ENCODE measurements at places on chromosomes 3 and 15.

DNA sequence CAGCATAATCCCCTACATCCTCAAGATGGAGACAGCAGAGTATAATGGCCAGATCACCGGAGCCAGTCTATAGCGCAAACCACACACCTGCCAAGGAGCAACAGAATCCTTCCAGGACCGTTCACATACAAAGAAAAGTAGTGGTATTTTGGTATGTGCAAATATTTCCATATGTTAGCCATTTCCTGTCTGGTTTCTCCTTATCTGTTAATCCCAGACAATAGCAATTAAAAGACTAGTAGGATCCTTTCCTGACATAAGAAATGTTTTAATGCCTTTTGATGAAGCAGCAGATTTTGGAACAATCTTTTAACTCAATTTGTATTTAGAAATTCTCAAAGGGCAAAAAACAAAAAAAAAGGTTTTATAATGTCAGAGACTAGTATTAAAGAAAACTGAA lies 22.2 kb downstream of the MRPS25 start:
- no peak for DNase-seq

DNA sequence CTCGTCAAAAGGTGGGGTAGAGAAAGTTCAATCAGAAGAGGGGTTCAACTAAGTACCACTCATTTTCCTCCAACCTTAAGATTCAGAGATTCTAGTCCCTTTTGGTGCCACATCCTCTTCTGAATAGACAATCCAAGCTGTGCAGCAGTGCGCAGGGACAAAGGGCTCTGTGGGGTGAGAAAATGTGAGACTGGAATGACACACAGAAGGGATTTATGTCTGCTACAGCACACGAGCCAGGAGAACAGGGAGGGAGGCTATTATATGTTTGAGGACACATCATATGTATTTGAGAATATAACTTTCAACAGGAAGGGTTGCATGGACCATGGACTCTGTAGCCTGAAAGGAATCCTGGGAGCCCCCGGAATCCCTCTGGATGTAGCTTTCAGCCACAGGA lies 33.0 kb downstream of the LSM3 start:
- DNase-seq, result no peak

DNA sequence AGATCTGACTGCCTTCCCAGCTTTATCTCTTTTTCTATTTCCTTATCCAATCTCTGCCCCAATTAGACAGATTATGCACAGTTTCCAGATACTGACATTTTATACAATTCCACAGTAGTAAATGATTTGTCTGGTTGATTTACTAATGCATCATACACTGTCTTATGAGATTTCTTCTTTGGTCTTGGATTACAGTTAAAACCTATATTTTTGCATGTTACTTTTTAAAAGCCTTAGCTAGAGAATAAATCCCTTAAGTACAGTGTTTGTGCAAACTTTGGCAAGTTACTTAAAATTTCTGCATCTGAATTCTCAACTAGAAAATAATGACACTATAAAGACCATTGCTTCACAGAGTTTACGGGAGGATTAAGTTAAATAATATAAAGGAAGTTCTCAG lies 6.0 kb downstream of the UNC13C start:
- no peak for DNase-seq

DNA sequence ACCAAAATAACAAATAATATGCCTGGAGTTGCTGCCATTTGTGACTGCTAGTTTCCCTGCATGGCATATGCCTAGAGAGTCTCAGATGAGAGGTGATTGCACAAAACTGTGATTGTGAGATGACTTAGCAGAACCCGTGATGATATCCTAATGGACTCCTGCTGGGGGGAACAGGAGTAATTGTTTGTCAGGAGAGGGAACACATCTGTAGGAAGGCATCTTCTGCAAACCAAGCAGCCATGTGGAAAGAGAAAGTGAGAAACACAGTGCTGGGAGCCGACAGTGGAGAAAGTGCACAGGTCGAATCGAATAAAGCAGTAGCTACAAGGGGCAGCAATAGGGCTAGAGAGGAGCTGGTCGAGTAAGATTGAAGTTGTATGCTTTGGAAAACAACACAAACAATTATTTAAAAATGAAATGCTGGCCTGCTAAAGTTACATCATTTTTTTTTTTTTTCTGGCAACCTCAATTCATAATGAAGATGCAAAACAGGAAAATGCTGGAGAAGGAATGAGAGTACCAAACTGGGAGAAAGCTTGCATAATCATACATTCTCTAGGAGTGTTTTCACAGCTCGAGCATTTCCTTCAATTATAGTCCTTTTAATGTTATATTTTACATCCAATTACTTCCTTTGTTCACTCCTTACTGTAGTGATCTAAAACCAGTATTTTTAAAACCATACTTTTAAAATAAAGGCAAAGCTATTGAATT lies 494.2 kb upstream of the AGTR1 start:
- no peak for DNase-seq

DNA sequence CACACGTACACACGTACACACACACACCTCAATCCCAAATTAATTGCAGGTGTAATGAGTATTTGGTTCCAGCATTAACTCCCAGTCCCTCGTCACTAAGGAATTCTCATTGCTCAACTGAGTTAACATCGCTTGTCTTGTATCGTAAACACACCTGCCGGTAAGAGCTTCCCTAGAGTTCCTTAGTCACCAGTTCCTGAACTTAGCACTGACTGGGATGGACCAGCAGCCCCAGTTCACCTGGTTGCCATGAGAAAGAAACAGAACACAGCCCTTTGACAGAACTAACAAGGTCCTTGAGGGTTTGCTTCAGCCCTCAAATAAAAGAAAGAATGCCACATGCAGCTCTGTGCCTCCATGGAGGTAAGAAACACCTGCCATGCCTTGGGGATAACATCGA lies 66.3 kb upstream of the SLCO3A1 start:
- DNase-seq, result no peak

- DNase-seq, result no peak
Observed at GRCh38 chr3:188901126-188901525, 270.6 kb upstream of the TPRG1 start.

DNA sequence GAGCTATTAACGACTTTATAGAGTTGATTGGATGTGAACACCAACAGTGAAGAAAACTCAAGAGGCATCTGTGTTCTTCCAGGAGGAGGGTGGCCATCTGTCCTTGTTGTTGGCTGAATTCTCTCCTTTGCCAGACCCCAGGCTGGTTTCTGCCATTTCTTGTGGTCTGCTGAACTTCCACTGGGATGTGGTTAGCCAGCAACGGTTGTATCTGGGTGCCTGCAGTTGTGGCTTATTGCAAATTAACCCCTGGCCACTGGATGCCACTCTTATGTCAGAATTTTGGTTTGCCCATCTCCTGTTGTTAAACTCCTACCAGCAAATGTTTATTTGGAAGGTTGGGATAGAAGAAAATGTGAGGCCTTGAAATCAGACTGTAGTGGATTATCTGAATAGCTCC lies 163.6 kb upstream of the TBC1D5 start:
- DNase-seq, result no peak

DNA sequence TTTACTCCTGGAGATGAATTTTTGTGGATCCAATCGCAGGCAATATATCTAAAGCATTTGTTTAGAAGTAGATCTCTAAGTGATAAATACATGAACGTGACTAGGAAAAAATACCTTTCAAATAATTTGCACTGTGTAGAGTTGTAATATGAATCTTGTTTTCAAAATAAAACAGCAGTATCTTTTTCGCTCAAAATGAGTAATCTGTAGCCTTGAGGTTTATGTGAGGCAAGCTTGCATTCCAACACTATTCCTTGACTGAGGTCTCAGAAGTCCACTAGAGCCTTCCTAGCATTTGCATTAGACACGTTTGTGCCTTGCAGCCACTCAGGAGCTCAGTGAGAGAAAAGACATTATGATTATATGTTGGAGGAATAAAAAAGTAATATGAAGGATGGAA lies 138.3 kb upstream of the ROBO1 start:
- no peak for DNase-seq

DNA sequence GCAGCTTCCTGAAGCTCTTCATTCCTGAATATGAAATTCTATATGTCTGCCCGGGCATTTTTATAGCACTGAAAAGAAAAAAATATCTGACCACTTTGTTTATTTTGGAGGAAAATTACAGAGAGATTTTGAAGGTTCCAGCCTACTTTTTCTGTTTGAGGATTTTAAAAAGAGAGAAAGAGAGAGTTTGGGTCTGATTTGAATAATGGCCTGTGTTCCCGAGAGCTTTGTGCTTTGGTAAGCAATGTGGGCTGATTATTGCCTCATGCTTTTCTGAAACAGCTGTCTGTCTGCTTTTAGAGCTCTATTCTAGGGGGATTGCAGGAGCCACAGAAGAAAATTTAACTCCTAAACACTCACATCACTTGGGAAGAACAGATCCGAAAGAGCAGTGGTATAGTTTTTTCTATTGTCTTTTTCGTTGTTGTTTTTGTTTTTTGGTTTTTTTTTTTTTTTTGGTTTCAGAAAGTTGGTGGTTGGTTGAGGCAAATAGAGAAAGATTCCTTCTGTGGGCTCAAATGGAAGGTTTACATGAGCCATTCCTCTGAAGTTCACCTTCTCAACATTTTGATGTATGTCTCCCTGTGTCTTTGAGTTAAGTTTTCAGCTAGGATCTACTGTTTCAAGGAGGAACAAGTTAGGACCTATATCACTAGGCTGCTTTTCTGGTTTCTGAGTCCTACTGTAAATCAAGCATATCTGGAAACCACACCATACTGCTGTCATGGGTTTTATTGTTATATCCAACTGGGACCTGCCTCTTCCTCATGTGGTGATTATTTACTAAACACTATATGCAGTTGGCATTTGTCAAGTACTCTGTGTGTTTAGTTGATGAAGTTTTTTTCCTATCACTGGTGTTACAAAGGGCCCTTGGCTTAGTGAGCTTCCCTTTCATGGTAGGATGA lies 178.9 kb downstream of the KCNMB2 start:
- no peak for DNase-seq

DNA sequence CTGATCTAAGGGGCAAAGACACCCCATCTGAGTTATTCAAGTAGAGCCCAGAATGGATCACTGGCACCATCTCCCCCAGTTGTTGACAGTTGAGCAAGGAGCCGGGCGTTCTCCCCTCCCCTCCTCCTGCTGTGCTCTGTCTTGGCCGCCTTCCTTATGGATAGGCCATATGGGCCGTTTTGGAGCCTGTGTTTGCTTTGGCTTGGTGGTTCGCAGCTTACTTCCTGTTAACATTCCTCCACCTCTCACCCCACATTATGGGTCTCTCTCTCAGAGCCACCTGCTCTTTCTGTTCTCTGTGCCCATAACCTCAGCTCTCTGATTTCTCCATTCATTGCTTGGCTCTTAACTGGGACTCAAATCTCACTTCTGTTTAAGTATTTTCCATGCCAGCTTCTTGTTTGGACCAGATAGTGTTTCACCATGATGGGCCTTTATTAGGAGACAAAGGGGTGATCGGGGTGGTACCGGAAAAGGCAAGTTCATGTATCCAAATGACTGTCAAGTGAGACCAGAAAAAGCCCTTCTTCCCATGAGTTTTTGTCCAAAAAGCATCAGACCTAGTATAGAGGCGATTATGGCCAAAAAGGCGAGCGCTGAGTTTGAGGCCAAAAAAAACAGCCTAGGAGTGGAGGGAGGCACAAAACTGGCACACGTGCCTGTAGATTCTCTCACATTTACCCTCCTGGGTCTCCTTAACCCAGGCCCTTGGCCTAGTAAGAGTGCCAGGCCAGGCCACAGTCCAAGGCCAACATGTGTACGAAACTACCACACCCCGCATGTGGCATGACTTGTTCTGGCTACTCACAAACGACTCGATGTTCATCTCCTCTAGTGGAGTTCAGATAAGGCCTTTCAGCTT lies 62.6 kb downstream of the DUT start:
- no peak for DNase-seq

DNA sequence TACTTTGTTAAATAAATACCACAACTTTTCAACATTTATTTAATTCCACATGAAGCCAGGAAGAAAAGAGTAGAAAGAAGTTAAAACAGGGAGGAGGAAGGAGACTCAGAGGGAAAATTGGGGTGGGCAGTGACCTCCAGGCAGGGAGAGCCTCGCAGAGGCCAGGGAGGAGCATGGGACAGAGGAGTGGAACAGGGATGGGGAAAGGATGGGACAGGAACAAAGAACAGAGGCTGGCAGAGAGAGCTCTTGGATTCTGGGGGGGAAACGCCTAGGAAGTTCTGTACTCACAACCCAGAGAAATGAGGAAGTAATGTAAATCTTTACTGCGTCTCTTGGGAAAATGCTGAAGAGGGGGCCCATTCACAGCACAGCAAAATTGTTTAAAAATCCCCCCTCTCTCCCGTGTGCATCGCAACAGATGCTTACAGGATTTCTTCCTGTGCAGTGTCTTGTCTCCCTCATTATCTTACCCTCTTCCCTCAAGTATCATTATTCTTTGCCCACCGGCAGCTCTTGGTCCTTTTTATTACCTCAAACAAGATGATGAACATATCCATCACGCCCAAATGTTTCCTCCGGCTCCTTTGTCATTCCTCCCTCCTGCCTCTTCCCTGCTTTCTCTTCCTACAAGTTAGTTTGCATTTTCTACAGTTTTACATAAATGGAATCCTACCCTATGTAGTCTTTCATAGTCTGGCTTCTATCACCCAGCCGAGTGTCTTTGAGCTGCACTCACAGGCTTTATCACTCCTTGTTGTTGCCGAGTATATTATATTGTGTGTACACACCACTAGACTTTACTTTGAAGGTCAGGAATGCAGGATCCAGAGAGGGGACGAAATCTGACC lies 65.5 kb downstream of the ARHGAP31 start:
- DNase-seq, result no peak

- no peak for DNase-seq
Observed at GRCh38 chr3:177602601-177603147, 405.4 kb upstream of the TBL1XR1 start.

- peak; percentile 30 for DNase-seq
Observed at GRCh38 chr3:71581457-71582035, 2.0 kb downstream of the FOXP1 start.

GRCh38 chr3:109278546-109278945 lies 37.8 kb downstream of the DPPA2 start:
- no peak for DNase-seq

DNA sequence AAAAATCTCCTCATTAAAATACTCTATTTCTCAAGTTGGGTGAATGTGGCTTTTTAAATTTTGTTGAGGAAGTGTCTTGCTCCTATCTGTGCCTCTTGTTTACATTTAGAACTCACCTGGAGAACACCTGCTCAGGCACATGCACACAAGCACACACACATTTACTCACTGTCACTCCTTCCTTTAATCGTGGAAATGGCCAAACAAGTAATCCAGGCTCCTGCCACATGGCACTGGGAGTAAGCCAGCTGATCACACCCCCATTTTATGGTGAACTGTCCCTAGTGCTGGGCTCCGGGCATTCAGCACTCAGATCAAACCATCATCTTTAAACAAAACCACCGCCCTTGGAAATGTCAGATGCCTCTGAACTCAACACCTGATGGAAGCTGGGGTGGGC lies 204.7 kb upstream of the BHLHE40 start:
- no peak for DNase-seq

DNA sequence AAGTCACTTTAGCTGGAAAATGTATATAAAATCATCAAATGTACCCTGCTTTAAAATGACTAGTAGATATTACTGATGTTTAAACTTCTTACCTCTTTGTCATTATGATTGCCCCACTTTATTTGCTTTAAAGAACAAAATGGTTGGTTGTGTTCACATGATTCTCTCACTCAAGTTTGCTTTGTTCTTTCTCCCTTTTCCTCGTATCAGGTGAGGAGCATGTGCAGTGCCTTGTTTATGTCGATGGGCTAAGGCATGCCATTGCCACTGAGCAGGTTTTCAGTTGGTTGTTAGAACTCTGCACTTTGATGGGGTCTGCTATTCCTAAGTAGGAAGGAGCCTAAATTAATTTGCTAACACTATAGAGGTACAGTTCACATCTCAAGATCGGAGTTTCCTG lies 5.3 kb downstream of the MAP2K5 start:
- DNase-seq, result no peak

- no peak for DNase-seq
Observed at GRCh38 chr3:124034016-124034843, 42.3 kb upstream of the ROPN1 start.

Measured in stimulated activated CD4-positive, alpha-beta T cell treated with anti-CD3 and anti-CD28 coated beads, TNF-alpha, amount 100 ng/mL, for 1 hour (primary cell).